Stimulated activated CD4-positive, alpha-beta T cell treated with anti-CD3 and anti-CD28 coated beads, Interleukin-4, amount 100 ng/mL, for 1 hour (primary cell): ENCODE measurements at places on chromosomes 1 and 21.

DNA sequence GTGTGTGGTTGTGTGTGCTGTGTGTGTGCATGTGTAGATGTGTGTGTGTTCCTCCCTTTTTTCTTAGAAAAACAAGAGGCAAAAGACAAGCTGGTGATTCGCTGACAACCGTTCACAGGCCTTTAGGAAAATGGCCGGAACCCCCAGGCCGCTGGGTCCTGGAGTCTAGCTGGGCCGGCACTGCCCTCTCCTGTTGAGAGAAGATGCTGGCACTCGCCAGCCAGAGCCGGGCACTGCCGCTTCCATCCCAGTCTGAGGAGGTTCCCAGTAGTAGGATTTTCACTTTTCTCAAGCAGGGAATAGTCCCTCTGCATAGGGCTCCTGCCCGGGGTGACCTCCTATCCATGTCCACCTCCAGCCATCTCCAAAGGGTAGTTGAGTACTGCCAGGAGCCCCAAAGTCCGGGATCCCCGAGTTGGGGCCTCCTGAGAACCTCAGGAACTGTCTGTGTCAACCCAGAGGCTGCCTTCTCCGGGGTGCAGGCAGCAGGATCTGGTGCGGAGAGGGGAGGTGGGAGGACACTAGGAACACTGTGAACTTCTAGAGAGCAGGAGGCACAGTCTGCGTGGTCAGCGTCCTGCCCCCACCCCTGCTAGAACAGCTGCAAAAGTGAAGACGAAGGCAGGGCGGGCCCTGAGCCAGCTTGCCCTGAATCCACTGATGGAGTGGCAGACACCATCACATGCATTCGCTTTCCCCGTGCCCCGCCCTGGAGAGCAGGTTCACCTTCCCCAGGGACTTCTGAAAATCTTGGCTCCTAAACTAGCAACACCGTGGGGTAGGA is 44.1 kb upstream of the ARHGEF16 start:
- no peak for DNase-seq

DNA sequence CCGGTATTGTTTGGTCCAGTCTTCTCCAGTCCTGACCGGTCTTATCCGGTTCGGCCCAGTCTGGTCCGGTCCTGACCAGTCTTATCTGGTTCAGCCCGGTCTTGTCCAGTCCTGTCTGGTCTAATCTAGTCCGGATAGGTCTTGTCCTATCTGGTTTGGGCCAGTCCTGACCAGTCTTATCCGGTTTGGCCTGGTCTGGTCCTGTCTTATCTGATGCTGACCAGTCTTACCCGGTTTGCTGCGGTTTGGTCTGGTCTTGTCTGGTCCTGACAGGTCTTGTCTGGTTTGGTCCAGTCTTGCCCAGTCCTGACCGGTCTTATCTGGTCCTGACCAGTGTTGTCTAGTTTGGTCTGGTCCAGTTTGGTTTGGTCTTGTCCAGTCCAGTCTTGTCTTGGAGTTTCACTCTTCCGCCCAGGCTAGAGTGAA is 30.1 kb downstream of the DHX9 start:
- no peak for DNase-seq

- DNase-seq, result no peak
Measured at GRCh38 chr1:18929686-18930085, 26.8 kb downstream of the IFFO2 start.

DNA sequence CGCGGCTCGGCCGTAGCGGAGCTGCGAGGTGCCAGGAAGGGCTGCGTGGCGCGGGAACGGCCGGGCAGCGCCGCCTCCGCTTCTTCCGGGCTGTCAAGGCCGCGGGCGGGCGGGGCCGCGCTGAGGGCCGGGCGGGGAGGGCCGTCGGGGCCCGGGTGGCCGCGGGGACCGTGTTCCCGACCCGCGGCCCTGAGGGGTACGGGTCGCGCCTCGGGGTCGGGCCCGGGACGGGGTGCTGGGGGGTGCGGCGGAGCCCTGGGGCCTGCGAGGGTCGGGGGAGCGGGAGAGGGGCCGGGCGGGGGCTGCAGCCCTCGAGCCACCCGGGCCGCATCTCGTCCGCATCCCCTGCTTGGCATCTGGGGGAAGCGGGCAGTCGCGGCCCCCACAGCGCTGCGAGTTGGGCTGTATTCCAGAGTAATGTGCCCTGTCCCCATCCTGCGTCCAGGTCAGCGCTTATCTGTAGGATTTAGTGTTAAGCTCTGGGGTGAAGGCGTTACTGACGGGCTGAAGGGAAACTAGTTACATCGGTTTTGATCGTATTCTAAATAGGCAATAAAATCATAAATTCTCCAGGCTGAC is 379 bp downstream of the RER1 start:
- no peak for DNase-seq

DNA sequence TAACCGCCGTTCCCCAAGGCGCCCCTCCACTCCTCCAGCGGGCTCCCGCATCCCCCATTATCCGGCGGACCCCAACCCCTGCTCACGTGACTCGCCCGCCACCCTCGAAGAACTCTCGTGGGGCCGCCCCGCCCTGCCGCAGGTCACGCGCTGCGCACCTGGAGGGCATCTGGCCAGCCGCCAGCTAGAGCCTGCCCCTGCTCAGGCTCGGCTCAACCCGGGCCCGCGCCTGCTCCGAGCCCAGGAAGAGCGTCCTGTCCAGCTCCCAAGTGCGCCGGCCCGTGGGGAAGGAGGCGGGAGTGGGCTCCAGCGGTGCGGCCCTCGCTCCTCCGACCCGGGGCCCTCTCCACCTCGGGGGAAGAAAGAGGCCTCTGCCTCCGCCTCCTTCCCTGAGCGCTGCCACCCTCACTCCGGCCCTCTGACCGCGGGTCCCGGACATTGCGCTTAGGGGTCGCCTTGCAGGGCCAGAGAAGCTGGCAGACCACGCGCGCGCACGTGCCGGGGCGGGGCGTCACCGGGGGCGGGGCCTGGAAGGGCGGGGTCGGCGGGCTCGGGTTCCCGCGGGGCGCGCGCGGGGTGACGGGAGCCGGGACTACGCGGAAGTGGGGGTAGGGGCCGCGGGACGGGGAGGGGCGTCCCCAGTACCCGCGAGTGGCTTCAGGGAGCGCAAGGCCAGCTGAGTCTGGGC is 28.4 kb downstream of the HMGN2 start:
- peak; percentile 94 for DNase-seq

- DNase-seq, result no peak
Measured at GRCh38 chr1:176800978-176801513, 338.1 kb downstream of the PAPPA2 start.

GRCh38 chr1:245390975-245391374 is 236.2 kb downstream of the KIF26B start:
- no peak for DNase-seq

DNA sequence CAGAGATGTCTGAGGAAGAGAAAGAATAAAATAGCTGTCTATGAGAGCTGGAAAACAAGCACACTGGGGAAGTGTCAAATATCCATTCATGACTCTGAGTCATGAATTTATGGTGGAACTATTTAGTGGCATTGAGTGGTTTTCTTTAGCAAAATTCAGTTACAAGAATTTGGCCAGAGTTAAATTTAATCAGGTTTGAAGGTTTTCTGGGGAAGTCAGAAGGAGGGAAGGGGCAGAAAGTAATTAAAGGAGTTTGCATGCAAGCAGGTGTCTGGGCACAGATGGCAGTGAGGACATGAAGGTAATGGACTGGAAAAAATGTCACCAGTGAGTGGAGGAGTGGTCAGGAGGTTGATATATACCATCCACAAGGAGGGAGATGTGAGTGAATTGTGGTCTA is 121.9 kb upstream of the IVNS1ABP start:
- no peak for DNase-seq

DNA sequence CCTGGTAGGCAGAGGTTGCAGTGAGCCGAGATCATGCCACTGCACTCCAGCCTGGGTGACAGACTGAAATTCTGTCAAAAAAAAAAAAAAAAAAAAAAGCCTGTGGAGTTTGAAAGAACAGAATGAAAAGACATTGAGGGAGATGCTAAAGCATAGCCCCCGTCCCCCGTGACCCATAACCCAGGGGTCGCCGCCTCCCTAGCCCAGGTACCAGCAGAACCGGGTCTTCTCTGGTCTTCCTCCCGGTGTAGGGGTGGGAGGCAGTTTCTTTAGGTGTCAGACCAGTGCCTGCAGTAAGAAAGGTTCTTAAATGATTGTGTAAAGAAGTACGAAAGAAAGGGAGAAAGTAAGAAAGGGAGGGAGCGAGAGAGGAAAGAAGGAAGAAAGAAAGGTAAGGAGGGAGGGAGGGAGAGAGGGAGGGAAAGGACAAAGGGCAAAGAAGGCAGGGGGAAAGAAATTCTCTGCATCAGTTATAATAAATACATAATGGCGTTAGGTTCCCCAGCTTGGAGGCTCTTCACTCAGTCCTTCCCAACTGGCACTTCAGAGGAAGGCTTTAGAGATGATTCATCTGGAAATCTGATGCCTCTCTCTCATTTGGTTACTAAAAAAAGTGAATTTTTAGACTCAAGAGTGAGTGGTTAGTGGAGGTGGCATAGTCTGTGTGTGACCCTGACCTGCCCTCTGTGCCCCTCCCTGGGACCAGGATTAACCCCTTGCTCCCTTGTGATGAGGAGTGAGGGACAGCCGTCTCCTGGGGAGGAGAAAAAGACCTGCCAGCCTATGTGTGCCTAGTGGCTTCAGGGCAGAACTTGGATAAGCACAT is 1.1 kb downstream of the IL24 start:
- no peak for DNase-seq

GRCh38 chr1:240497908-240498307 is 114.0 kb downstream of the GREM2 start:
- DNase-seq, result no peak

GRCh38 chr1:156662005-156662799 is 15.0 kb downstream of the NES start:
- DNase-seq, result no peak

DNA sequence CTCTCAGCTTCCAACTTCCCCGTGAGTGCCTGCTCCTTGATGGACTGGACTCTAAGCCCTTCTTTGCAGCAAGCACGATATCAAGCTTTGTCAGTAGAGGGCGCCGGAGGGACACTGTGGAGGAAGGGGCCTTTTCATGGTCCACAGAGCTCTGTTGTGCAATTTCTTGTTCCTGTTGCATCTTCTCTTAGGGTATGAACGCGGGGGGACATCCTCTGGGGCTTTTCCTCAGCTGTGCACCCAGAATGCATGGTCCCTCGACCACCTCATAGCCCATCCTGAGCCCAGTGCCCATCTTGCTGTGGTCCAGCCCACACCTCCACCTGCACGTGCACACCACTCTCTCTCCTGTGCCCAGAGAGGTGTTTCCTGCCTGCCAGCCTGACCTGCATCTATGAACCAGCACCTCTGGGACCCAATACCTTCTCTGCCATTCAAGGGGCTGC is 556.8 kb downstream of the PTPRU start:
- peak; percentile 45 for DNase-seq

DNA sequence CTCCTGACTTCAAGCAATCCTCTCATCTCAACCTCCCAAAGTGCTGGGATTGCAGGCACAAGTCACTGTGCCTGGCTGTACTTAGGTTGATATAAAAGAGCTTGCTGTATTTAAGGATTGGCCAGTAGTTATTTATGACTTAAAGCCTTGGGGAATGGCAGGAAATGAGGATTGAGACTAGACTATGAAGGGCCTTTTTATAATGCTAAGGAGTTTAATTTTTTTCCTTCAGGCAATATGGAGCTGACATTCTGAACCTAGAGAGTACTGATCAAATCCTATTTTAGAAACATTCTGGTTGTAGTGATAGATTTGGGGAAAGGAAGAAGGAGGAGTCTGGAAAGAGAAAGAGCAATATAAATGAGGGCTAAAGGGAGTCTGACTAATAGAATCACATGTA is 44.7 kb downstream of the MSH4 start:
- no peak for DNase-seq

GRCh38 chr1:12760256-12760795 is 13.2 kb upstream of the PRAMEF12 start:
- no peak for DNase-seq

DNA sequence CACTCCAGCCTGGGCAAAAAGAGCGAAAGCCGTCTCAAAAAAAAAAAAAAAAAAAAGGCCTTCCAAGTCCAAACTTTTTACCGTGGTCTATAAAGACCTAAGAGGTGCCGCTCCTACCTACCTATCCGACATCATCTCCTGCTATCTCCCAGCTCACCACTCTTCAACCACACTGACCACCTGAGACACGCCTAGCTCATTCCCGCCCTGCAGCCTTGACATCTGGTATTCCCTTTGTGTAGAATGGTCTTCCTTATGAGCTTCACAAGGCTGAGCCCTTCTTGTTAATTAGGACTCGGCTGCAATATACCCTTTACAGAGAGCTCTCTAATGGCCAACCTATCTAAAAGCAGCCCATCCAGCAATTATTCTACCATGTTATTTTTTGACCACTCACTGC is 680 bp downstream of the MAGOH start:
- no peak for DNase-seq

DNA sequence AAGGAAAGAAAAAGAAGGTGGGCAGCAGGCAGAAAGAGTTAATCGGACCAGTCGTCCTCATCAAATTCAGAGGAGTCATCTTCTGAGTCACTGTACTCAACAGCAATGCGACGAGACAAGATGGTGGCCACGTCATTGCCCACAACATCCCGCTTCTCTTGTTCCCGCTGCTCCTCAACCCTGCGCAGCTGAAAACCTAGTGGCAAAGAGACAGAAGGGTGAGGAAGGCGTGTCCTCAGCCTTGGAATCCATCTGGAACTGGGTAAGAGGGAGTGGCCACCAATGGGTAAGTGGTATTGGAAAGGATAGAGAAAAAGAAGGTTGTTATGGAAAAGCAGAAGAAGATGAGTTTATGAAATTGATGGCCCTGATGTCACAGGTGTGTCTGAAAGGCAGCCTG is 15.7 kb downstream of the GPR3 start:
- no peak for DNase-seq

GRCh38 chr1:76291191-76291590 is 216.6 kb downstream of the ST6GALNAC3 start:
- no peak for DNase-seq

DNA sequence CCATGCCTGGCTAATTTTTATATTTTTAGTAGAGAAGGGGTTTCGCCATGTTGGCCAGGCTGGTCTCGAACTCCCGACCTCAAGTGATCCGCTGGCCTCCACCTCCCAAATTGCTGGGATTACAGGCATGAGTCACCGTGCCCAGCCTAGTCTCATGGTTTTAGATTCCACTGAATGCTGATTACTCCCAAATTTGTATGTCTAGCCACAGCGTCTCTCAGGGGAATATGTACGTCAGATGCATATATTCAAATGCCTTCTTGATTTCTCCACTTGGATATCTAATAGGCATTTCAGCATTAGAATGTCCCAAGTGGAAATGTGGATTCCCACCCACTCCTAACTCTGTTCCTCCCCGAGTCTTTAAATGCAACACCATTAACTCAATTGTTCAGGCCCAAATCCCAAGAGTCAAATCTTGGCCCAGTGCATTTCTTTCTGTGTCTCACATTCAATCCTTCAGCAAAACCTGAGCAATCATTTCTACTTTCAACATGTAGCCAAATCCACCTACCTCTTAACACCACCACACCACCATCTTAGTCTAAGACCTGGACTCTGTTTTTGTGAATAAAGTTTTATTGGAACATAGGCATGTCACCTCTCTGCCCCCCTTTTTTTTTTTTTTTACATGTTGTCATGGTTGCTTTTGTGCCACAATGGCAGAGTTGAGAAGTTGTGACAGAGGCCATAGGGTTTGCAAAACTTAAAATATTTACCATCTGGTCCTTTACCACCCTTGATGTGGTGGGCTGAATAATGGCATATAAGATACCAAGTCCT is 9.8 kb upstream of the CAMTA1 start:
- DNase-seq, result no peak

- no peak for DNase-seq
Measured at GRCh38 chr1:10734375-10734774, 62.1 kb downstream of the CASZ1 start.
